CD4-positive, alpha-beta T cell treated with Interleukin-4 for 4 hours (primary cell): ENCODE measurements at places on chromosomes 5 and 9.

GRCh38 chr5:101036778-101037177 lies 133.7 kb upstream of the ST8SIA4 start:
- DNase-seq: no peak

GRCh38 chr9:126584611-126585010 lies 29.1 kb upstream of the LMX1B start:
- DNase-seq: no peak

GRCh38 chr5:54874337-54875021 lies 110.9 kb downstream of the ESM1 start:
- no peak for DNase-seq

DNA sequence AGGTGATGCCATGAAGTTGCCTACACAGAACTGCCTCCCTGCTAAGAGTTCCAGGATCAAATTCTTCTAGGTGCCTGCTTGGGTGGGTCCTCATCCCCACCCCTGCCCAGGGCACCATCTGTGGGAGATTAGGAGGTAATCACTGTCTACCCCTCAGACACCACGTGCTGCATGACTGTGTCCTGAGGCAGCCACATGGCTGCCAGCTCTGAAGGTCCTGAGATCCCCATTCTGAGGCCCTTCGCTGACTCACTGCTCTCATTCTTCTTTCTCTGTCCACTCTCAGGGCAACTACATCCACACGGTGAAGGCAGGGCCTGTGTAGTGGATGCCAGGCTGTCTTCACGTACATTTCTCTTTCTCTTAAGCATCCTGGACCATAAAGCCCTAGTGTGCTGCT lies 222.9 kb upstream of the ANKRD55 start:
- DNase-seq: no peak

DNA sequence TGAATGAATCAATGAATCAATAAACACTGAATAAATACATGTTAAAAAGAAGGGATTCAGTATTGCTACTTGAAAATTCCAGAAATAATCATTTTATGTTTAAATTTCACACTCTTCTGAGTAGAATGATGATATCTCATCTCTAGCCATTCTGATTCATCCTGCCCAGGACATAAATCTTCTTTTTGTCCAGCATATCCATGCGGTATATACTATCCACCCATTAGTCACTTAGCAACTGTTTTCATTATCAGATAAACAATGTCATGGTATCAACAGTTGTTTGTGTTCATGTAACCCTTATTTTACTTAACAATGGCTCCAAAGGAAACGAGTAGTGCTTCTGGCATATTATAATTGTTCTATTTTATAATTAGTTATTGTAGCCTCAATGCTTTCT lies 432.4 kb upstream of the SMC2 start:
- DNase-seq: no peak

DNA sequence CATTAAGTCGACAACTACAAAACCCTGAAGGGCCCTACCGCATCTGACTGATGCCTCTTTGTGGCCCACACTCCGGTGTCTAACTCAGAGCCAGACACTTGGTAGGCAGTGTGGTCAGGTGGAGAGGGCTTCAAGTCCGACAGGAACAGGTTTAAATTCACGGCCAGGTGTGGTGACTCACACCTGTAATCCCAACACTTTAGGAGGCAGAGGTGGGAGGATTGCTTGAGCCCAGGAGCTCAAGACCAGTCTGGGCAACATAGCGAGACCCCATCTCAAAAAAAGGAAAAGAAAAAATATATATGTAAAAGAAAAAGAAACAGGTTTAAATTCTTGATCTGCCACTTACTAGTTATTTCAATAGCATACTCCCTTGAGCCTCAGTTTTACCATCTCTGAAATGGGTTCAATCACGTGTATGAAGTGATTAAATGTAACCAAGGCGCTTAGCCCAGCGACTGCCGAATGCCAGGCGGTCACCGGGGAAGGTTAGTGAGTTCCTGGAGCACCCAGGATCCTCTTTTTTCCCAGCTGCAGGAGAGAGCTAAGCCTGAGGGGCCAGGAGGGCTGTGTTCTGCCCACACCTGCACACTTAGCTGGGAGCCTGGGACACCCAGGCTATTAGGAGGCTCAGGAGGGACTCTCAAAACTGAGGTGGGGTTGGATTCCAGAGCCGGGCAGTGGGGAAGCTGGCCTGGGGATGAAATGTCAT lies 943 bp downstream of the CLTB start:
- DNase-seq: no peak

DNA sequence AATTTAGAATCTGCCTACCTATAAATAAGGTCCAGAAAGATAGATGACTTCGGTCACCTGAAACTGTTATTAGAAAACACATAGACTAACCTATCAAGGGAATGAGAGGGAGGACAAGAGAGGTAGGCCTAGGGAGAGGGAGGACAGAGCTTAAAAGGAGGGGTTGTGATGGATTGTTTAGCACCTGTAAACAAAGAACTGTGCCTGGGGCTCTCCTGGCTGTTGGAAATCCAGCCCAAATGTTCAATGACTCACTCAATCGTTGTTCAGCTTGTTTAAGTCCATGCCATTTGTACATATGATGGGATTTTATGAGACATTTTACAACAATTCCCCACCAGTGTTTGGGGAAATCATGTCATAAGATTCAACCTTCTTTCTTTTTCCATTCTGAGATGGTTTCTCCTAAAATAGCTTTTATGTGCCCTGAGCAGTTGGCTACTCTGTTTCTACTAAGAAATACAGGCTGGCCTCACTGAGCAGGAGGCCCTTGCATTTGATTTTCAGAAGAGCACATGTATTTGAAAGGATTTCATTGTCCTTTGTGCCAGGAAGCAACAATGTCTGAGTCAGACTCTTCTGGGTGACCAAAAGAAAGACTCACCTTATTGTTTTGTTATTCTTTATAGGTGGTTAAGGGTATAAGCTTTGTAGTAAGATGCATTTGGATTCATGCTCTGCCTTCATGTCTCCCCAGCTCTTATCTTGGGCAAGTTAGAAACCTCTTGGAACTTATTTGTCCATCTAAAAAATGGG lies 48.2 kb upstream of the GPR151 start:
- DNase-seq: no peak

GRCh38 chr5:152188251-152188650 lies 216.8 kb downstream of the NMUR2 start:
- no peak for DNase-seq

- no peak for DNase-seq
These were observed 186.8 kb downstream of the SEMA5A start for GRCh38 chr5:9358961-9359685.

GRCh38 chr5:34500236-34500847 lies 155.8 kb upstream of the RAI14 start:
- DNase-seq: no peak

DNA sequence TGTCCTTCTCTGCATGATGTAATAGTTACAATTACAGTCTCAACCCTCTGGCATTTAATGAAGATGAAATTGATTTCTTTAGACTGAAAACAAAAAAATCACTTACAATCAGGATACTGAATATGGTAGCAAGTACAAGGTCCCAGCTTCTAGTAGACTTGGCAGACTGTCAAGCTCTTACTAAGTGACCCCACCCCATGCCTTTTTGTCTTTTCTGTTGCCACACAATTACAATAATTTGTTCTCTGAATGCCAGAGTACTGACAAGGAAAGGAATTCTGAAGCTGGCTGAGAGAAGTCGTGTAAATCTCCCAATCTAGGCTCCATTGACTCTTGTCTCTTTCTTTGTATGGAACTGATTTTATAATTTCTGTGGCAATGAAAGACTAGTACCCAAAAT lies 154.2 kb downstream of the TMC1 start:
- DNase-seq: no peak
